ENCODE measurements at places on chromosomes 4 and X. TPM values are rescaled to one million over a fixed set of nuclear protein-coding genes. Genes with fewer than 3 reads are reported as not detected.

NDST3 gene
- not detected for total RNA-seq

ARHGAP24 gene
- total RNA-seq, result 69.2 TPM

FHIP1A gene
- 1.3 TPM for total RNA-seq

GBA3 gene
- total RNA-seq, result not detected

FRMD7 gene
- not detected for total RNA-seq

RAB33A gene
- total RNA-seq, result 0.47 TPM

NUDT10 gene
- 1.4 TPM for total RNA-seq

ITM2A gene
- 159 TPM for total RNA-seq

TRPC5OS gene
- not detected for total RNA-seq

MAGEE1 gene
- total RNA-seq, result 3.3 TPM

CLDN2 gene
- total RNA-seq, result not detected

SULT1B1 gene
- 0.24 TPM for total RNA-seq

GLUD2 gene
- total RNA-seq, result 1.6 TPM

CLOCK gene
- total RNA-seq, result 15.2 TPM

ZDHHC9 gene
- total RNA-seq, result 42.5 TPM

- DNase-seq, result no peak
These were observed 175.8 kb downstream of the GC start for GRCh38 chr4:71607780-71608677.

- DNase-seq, result no peak
These were observed 300.6 kb downstream of the PPP4R3C start for GRCh38 chrX:27162496-27162895.

DNA sequence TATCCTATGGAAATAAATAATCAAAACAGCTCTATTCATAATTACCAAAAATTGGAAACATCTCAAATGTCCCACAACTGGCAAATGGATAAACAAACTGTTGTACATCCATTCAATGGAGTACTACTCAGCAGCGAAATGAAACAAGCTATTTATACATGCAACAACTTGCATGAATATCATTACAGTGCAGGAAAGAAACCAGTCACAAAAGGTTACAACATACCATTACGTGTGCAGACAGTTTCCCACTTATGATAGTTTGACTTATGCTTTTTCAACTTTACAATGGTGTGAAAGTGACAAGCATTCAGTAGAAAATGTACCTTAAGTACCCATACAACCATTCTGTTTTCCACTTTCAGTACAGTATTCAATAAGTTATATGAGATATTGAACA, 82.3 kb downstream of the NEK1 start:
- DNase-seq, result no peak

- DNase-seq, result no peak
These were observed 44.1 kb downstream of the PPM1K start for GRCh38 chr4:88240297-88240714.

DNA sequence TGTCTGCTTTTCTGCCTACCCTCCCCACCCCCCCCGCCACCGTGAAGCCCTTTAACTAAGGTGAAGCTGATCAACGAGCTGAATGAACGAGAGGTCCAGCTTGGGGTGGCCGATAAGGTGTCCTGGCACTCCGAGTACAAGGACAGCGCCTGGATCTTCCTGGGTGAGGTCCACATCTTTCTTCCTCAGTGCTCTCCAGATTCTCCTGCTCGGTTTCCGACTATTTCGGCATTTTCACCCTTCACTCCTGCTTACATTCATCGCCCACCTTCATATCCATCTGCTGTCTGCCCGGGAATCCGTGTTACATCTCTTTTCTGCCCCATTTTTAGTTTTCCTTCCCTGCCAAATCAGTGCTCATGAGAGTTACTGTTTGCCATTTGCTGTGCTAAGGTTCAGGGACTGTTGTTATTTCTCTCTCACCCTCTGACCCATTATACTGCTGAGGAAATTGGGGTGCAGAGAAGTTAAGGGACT, 459 bp downstream of the RBMX2 start:
- no peak for DNase-seq

DNA sequence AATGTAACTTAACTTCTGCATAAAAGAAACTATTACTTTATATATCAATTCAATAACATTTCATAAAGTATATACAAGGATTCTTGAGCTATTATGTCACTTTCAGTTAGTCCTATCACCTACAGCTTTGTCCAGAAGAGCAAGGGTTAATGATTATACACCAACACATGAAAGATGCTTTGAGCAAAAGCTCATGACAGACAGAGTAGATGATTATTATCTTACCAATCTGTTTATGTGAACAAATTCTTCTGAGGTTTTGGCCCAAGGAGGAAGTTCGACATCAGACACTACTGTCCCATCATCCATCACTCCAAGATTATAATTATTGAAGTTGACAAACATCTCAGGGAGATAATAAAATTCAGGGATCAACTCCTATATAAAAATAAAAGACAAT, 166.7 kb upstream of the MAB21L2 start:
- DNase-seq, result no peak

- no peak for DNase-seq
These were observed 186.3 kb upstream of the FGF13 start for GRCh38 chrX:138897621-138898492.

DNA sequence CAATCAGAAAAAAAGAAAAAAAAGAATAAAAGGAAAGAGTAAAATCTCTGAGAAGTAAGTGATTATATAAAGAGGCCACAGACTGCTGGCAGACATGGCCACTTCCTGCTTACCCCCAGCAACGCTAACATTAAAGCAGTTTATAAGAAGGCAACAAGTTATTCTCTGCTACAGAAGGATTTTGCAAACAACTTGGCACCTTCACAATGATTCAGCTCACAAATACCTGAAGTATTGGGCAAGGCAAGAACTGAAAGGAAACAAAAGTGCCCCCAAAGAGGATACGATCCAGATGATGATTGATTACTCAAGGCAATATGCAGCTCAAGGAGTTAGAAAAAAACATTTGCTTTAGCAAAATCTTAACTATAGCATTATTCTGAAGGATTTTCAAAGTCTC, 718.8 kb downstream of the KLHL13 start:
- DNase-seq, result no peak

DNA sequence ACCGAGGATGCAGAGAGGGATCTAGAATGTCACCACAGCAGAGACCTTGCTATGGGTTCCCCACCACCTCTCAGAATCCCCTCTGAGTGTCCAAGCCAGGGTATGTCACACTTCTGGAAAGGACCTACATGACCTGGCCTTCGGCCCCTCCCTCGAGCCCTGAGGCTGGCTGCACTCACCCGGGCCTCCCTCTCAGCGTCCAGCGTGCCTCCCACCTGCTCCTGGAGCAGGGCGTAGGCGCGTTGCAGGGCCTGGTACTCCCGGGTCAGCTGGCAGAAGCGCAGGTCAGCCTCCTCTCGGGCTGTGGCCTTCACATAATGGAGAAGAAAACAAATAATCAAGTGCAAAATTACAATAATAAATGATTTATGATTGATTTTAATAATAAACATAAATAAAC, 43.9 kb upstream of the C4orf50 start:
- no peak for DNase-seq

- no peak for DNase-seq
These were observed 134.5 kb upstream of the MBNL3 start for GRCh38 chrX:132623300-132623699.

GRCh38 chr4:41728573-41728913, 20.0 kb downstream of the PHOX2B start:
- no peak for DNase-seq

DNA sequence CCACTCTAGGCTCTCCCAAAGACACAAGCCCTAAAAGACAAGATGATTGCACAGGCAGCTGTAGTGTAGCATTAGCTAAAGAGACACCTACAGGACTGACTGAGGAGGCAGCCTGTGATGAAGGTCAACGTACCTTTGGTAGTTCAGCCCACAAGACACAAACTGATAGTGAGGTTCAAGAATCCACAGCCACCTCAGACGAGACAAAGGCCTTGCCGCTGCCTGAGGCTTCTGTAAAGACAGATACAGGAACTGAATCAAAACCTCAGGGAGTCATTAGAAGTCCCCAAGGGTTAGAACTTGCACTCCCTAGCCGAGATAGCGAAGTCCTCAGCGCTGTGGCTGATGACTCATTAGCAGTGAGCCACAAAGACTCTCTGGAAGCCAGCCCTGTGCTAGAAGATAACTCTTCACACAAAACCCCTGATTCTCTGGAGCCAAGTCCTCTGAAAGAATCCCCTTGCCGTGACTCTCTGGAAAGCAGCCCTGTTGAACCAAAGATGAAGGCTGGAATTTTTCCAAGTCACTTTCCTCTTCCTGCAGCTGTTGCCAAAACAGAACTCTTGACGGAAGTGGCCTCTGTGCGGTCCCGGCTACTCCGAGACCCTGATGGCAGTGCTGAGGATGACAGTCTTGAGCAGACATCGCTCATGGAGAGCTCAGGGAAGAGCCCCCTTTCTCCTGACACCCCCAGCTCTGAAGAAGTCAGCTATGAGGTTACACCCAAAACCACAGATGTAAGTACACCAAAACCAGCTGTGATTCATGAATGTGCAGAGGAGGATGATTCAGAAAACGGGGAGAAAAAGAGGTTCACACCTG, 306.3 kb downstream of the ANK2 start:
- DNase-seq, result no peak

- no peak for DNase-seq
These were observed 2687.3 kb downstream of the PCDH7 start for GRCh38 chr4:33407496-33407895.

DNA sequence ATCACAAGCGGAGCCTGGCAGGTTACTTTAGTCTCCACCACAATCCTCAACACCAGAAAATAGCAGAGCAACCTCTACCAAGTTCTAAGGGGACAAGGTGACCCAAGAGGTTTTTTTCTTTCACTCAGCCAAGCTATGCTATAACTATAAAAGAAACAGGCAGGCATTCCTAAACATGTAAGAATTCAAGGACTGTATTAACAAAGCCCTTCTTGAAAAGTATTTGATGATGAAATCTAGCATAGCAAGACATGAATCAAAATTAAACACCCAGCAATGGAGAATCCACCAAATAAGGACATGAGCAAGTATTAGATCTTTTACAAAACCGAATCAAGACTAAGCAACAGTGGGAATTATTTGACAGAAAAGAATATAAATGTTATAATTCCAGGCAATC, 25.7 kb upstream of the C1QTNF7 start:
- no peak for DNase-seq

DNA sequence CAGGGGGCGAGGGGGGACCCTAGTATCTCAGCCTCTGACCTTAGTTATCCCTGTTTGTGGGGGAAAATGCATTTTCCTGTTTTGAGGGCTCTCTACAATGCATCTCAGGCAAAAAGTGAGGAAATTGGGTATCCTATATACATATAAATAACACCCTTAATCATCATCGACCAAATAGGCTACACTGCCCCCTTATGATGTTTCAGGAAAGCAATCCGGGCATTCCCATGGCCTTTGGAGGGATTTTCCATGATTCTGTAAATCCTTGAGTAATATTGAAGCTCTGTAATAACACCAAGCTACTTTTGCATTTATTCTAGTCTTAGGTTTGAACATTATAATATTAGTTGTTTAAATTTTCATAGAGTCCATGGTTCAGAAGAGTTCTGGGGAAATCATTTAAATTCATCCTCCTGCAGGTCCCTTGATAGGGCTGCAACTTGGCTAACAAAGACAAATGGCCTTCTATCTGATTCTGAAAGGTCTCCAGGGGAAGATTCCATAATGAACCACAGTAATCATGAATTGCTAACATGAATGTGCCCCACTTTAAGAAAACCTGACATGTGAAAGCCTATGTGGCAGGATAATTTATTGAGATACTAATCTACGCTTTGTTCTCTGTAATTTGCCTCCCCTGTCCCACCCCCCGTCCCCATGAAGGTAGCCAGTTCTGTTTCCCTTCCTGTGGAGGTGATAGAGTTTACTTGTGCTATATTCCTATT, 91.5 kb upstream of the SCOC start:
- no peak for DNase-seq

- DNase-seq, result no peak
These were observed 406.1 kb downstream of the RAPGEF2 start for GRCh38 chr4:159508917-159509500.

DNA sequence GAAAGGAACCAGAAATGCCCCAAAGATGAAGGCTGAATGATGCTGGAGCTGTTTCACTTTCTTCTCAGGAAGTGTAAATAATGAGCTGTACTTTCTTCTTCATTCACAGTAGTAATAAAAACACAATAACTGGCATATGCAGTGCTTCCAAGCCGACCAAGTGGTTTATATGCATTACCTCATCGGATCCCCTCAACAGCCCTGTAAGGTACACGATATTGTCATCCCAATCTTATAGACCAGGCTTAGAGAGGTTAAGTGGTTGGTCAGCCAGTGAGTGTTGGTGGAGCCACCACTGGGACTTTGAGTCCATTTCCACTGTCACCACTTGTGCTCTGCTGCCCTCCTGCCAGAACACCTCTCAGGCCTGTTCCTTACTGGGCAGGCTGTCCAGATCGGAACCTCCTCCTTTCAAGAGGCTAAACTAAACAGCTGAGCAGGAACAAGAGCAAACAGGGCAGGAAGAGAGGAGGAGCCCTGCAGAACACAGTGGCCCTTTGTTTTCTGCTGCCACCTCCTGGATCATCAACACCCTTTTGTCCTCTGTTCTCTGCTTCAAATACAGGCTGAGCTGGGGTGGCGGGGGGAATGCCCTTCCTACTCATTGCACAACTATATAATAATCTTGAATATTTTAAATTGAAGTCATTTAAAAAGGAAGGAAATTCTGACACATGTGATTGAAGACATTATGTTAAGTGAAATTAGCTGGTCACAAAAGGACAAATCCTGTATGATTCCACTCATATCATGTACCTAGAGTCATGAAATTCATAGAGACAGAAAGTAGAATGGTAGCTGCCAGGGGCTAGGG, 112.5 kb upstream of the ATP6AP2 start:
- no peak for DNase-seq

GRCh38 chr4:15521442-15522039, 51.9 kb downstream of the CC2D2A start:
- DNase-seq, result no peak

GRCh38 chr4:176499518-176499917, 179.8 kb downstream of the SPCS3 start:
- no peak for DNase-seq

GRCh38 chr4:3311489-3312171, 18.8 kb downstream of the RGS12 start:
- DNase-seq, result no peak

- no peak for DNase-seq
These were observed 129.0 kb upstream of the KCNIP4 start for GRCh38 chr4:22077571-22077970.

GRCh38 chr4:76470532-76470931, 35.5 kb downstream of the SHROOM3 start:
- DNase-seq, result no peak

DNA sequence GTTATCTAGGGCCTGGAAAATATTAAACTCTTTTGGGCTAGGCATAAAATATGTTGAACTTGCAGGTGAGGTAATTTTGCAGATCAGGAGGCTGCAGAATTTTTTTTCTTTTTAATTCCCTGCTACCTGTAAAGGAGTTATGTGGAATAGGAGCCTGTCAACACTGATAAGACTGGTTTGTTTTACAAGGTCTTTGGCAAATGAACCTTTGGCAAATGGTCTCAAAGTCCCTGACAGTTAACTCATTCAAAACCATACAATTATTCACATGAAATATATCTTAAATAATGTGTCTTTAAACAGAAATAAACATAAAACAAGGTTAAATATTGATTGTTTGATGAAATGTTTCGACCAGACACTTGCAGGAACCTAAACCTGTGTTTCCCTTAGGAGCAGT, 340.2 kb downstream of the GASK1B start:
- no peak for DNase-seq
